Smooth muscle cell of the coronary artery (primary cell): ENCODE measurements at places on chromosomes 5 and 9. TPM values are rescaled to one million over a fixed set of nuclear protein-coding genes. Genes with fewer than 3 reads are reported as not detected.

Gene PLAC8L1
- total RNA-seq, result not detected in 2 replicates

Gene LHFPL2
- total RNA-seq, result 41.5 and 94.9 TPM in 2 replicates

Gene PCAT7
- total RNA-seq, result 0.15 and 0.23 TPM in 2 replicates

Gene SMIM33
- total RNA-seq, result not detected in 2 replicates

Gene FAM169A
- under 0.01 and 0.60 TPM in 2 replicates for total RNA-seq

Gene SPATA31D4
- total RNA-seq, result not detected in 2 replicates
